Bronchial epithelial cell (primary cell): ENCODE measurements at places on chromosomes 5 and 9. TPM values are rescaled to one million over a fixed set of nuclear protein-coding genes. Genes with fewer than 3 reads are reported as not detected.
A peak's percentile ranks its signal among the peaks of the same experiment; 100 is the strongest.

DDX4 gene
- under 0.01 TPM in 1 of 2 replicates, not detected in the other for total RNA-seq

SPINK6 gene
- total RNA-seq = not detected in 2 replicates

SPACA9 gene
- total RNA-seq = 0.79 and 2.3 TPM in 2 replicates

NCBP1 gene
- total RNA-seq = 23.6 and 25.0 TPM in 2 replicates

PCDH12 gene
- under 0.01 and 0.26 TPM in 2 replicates for total RNA-seq

RPL12 gene
- total RNA-seq = 2,552 and 3,707 TPM in 2 replicates

- no peak for DNase-seq
Observed at GRCh38 chr9:126703002-126703865, 89.5 kb downstream of the LMX1B start.

GRCh38 chr9:27933210-27934025 is 360.1 kb upstream of the C9orf72 start:
- DNase-seq = peak; percentile 13

DNA sequence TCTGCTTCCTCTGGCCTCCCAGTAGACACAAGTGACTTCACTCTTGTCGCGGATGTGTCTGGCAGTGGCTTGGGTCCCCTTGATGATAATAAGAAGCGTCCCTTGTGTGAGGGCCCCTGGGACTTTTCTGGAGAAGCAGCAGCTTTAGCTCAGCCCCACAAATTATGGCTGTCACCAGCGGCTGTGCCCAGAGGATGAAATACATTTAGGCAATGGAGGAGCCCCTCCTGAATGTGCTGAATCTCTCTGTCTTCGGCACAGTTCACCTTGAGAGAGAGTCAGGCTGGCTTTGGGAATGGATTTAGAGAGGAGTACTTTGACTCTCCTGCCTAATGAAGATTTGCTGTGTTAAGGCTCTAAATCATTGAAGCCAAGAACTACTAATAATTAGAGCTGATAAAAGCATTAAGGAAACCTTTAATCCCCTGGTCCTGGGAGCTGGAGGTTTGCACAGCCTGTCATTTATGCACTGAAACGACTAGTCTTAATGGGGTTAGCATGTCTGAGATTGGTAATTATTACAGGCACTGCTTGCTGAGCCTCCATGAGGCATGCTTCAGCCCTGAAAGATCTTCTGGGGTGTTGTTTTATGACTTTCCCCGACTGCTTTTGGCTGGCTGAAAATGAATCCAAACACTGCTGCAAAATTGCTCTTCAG is 127.0 kb downstream of the TENT4A start:
- no peak for DNase-seq

- DNase-seq = peak; percentile 95
Observed at GRCh38 chr5:122142480-122143164, 13.3 kb downstream of the ZNF474 start.

GRCh38 chr5:39846144-39846543 is 421.4 kb upstream of the DAB2 start:
- DNase-seq = no peak

GRCh38 chr5:113044776-113045465 is 68.3 kb downstream of the DCP2 start:
- DNase-seq = no peak

- no peak for DNase-seq
Observed at GRCh38 chr9:128841694-128842492, 12.3 kb upstream of the SPOUT1 start.

- no peak for DNase-seq
Observed at GRCh38 chr5:169128679-169129078, 172.3 kb downstream of the SLIT3 start.

DNA sequence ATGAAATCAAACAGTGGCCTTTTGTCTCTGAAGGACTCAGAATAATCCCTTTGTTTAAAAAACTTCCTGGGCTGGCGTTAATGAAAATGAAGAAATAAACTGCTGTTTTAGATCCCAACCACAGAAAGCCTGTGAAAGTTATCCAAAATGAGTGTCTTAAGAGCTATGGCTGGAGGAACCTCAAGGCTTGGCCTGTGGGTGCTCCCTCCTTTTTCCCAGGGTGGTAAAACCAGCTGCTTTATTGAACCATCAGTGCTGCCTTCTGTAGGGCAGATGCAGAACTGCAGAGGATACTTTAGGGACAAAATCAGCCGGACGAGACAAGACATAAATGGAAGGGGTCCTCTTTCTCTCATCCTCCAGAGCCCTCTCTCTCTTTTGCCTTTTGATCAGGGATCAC is 100.9 kb downstream of the SMARCA2 start:
- peak; percentile 23 for DNase-seq

DNA sequence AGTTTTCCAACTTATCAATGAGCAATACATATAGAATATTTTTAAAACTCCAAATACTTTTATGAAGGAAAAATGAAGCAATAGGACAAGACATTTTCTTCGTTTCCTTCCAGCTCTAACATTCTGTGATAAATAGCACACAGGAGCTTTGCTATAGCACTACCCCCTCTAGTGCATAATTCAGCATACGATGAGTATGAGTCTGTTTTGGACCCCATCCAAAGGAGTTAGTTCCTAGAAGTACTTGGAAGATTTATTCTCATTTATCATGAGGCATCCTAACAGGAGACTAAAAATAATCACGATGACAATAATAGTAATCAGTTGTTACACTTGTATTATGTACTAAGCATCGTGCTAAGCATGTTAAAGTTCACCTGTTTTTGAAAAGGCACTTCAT is 1061.3 kb upstream of the DMAC1 start:
- DNase-seq = peak; percentile 49

DNA sequence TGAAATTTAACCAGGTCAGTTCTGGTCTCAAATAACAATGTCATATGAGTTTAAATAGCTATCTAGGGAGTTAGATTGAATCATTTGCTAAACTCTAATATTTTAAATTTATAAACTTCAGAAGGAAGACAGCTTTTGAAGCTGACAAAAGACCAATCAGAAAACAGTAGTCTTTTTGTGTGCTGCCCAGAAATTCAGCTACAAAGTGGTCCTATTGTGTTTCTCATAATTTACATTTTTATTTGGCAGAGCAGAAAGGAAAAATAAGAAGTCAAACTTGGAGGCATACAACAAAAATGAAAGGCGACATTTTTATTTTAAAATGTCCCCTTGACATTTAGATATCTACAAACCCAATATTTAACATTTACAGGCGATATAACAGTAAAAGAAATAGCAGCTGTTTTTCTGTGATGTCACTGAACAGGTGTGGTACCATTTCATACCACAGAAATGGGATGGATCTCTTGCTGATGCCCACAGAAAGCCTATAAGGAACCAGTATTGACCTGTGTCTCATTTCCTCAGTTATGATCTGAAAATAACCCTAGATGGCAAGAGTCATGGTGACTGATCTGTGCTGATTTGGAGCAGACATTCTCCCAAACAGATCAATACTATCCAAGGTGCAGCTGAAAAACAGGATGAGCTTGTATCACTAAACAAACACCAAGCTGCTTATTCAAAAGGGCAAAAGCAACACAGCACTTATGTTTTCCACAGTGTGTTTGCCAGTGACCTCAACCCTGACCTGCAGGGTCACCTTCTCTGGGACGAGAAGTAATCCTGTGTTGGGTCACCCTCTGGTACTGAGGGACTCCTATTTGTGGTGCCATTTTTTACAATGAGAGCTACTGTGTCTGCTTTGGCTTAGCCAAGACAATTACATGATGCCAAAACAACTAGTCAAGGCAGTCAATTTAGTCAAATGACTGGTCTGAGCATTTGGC is 3.6 kb upstream of the FST start:
- DNase-seq = no peak

DNA sequence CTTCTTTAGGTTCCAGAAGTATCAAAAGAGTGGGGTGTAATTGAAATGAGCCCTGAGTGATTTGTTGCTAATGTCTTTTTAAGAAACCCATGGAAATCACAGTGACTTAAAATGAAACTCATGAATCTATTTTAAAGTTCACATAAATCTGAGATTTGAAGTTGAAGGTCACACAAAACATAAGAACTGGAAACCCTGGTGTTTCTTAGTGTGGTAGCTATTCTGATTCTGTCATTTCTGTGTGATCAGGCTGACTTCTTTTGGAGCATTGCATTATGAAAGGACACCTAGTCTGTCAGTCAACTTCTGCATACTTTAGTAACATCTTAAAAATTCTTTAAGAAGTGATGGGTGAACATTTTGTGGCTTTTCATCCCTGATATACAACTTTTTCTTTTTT is 448.8 kb downstream of the TLE4 start:
- no peak for DNase-seq

DNA sequence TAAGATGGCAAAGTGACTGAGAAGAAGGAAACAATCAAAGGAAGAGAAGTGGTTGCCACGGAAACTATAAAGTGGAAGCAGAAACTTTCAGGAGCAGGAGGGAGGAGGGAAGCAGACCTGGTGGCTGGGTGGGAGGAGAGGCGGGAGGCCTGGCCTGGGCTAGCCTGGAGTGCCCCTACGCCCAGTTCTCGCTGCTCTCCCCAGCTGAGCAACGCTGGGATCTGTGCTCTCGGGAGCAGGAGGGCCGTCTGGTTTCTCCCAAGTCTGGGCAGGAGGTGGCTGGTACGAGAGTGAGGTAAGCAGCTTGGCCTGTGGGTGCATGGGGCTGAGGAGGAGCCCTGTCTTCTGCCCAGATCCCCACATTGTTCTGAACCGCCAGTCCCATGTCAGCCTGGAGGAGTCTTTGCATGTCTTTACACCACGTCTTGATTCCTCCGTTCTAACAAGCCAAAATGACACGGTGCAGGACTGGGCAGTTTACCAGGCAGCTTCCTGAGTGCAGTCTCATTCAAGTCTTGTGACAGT is 15.0 kb upstream of the DAB2IP start:
- peak; percentile 90 for DNase-seq
